ENCODE measurements at places on chromosomes 3 and 15.

GRCh38 chr15:78564743-78565096 lies 600 bp upstream of the CHRNA5 start:
- DNase-seq: no peak

GRCh38 chr15:54789376-54789775 lies 407.4 kb downstream of the RSL24D1 start:
- no peak for DNase-seq

DNA sequence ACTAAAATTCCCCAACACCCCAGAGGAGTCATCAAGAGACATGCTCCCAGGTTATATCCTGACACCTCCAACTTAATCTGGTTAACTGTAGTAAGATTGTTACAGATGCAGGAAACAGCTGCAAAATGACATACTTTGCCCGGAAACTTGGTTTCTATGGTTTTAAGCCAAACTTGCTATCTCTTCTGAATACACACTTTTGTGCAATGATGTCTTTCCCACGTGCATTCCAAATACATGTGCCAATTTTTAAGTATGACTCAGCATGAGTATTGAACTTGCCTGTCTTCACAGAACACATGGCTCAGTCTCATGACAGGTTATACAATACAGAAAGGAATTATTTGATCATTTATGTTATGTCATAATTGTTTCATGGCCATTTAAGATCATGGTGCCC lies 207.0 kb upstream of the DCBLD2 start:
- no peak for DNase-seq

GRCh38 chr15:59562448-59563186 lies 49.0 kb upstream of the GCNT3 start:
- DNase-seq: no peak

DNA sequence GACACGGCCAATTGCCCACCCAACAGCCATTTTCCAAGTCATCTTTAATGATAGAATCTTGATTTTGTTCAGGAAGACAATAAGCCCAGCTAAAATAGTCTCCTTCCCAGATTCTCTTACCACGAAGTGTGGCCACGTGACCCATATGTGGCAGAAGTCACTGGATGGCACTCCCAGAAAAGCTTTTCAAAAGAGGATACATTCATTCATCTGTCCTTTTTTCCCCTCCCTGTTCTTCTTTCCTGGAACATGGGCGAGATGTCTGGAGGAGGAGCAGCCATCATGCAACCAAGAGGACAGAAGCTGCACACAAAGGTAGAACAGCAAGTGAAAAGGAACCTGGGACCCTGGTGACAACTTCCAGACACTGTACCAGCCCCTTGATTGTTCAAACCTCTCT lies 174.7 kb downstream of the UACA start:
- no peak for DNase-seq

Measured in stimulated activated CD8-positive, alpha-beta memory T cell treated with anti-CD3 and anti-CD28 coated beads, Interleukin-4, amount 100 ng/mL, for 1 hour (primary cell).